Iris pigment epithelial cell (primary cell): ENCODE measurements at places on chromosomes 6 and 20.

DNA sequence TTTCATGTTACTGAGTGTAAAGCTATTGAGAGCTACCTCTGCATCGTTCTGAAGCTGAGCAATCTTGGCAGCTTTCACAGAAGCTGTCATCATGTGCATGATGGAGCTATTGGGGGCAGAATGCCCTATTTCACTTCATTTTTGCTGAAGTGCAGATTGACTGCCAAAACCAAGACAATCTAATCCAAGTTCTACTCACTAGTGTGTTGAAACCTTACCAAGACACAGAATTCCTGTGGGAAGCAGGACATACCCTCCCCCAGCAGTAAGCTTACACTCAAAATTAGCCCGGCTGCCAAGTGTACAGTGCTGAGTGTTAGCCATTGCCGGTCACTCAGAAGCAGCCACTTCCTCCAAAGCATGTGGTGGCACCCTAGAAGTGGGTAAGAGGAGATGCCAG lies 177.3 kb upstream of the TENT5A start:
- peak; percentile 32 for DNase-seq

DNA sequence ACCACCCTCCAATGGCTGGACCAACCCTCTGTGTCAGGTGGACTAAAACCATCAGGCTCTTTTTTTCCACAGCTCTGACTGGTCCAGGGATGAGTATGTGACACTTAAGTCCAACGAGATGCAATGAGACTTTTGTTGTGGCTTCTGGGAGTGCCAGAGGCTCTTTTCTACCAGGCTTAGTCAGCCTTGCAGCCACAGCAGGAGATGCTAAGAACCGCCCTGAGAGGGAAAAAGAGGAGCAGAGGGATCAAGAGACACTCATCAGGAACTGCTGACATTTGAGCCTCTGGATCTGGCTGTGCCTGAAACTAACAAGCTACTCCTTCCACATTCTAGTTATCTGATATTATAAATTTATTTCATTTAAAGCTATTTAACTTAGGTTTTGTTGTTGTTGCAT lies 270.9 kb upstream of the SULF2 start:
- no peak for DNase-seq

GRCh38 chr20:43140726-43141125 lies 49.0 kb downstream of the PTPRT start:
- DNase-seq = no peak

- no peak for DNase-seq
Observed at GRCh38 chr6:163971841-163972838, 557.6 kb downstream of the QKI start.

DNA sequence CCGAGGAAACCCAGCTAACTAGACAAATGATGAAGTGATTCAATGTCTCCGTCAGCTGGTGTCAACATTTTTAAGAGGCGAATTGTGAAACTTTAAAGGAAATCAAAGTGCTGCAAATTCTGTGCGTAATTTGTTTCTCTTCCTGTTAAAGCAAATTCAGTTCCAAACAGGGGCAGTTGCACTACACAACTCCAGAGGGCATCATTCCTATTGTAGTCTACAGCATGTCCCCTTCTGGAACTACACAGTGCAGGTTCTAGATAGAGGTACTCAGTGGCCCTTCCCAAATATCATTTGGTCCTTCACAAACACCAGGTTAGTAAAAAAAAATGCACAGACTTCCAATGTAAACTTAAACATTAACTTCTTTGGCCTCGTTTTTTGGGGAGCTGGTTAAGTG lies 38.3 kb upstream of the SMLR1 start:
- no peak for DNase-seq

- DNase-seq = no peak
Observed at GRCh38 chr6:162251257-162251656, 476.3 kb downstream of the PRKN start.

DNA sequence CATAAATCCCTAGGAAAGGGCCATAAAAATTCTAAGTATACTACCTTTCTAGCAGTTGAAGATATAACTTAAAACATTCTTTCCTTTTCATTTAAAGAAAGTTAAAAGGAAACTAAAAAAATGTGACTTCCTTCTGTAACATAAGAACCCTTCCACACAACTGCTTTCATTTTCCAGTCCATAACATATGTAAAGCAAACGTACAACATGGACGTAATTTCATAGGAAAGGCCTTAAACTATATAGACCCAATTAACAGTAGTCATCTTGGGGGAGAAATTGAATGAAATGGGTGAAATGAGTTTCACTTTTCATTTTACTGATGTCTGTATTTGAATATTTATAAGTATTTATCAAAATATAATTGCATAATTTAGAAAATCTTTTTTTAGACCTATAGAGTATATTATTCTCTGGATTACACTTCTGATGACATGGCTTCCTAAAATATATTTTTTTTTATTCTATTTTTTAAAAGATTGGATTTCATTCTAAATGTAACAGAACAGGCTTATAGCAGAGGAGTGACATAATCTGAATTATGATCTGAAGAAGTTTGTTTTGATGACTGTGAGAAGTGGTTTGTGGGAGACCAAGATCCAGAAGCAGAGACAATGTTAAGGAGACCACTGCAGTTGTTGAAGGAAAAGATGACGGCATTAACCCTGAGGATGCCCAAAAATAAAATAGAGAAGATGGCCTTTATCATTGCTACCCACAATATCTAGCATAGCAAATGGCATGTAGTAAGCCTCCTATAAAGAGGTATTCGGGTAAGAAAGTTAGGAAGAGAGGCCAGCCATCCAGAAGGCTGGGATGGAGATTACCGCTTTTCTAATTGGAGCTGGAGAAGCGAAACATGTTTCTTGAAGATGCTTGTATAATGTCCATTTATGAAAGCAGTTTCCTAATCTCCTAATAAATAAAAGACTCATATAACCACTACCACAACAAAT lies 260.4 kb downstream of the PTPRK start:
- DNase-seq = no peak

DNA sequence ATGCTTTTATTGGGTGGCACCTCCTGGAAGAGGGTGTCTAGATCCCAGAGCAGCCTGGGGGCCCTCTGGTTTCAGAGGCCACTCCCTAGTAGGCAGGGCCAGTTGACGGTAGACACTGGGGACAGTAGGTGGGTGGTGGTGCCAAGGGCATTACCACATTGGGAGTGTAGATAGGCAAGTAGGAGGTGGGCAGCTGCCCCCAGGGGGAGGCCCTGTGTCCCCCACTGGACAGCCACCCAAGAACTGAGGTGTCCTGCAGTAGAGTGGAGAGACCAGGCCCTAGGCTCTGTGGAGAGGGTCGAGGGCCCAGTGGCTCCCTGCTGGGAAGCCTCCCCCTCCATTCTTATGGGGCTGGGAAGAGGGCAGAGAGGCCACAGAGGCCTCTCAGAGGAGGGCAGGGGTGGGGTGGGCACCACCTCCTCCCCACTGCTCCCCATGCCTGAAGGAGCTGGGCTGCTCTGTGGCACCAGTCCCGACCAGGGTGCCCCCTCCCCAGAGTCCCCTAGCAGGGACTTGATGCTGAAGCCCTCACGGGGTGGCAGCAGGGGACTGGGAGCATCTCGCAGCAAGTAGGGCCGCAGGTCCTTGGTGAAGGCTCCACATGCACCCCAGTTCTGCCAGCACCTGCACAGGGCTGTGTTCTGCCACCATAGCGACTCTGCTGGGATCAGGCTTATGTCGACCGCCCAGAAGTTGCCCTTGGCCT lies 305.0 kb upstream of the KCNQ5 start:
- DNase-seq = no peak

DNA sequence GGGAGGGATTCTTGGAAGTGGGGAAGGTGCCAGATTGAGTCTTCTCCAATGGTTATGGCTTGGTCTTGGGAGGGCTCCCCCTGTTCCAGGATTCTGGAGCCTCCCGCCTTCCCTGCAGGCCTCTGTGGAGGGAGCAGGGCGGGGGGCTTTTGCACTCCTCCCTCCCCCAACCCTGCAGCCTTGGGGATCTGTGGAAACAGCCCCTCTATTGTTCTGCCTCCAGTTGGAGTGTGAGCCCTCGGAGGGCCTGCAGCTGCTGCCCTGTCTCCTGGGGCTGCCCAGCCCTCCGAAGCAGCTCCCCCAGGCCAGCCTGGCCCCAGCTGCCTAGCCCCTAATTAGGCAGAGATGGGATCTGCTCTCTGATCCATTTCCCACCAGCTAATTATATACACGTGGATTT lies 14.7 kb downstream of the FAM110A start:
- DNase-seq = no peak

GRCh38 chr20:36861875-36862801 lies 13.8 kb upstream of the TLDC2 start:
- DNase-seq = peak; percentile 71

GRCh38 chr6:37774028-37774680 lies 45.4 kb upstream of the ZFAND3 start:
- DNase-seq = no peak

GRCh38 chr6:54719633-54720032 lies 126.9 kb upstream of the FAM83B start:
- no peak for DNase-seq

- DNase-seq = no peak
Observed at GRCh38 chr6:9978480-9978879, 436.4 kb downstream of the TFAP2A start.

DNA sequence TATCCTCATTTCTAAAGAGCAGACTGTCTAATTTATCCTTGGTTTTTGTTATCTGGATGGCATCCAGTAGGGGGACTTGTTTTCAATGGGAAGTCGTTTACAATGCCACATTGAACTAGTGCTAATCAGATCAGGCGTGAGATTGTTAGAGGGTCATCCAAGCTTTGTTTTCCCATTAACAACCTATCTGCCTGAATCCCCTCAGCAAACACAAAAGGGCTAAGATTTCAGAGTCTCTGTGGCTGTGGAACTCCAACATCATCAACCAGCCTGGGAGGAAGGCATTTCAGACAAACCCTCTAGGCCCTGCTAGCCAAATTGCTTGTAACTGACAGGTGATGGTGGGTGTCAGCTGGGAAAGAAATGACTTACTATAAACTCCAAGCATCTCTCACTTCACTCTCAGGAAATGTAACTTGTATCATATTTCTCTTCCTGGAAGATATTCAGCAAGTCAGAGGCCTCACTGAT lies 47.7 kb downstream of the COL19A1 start:
- peak; percentile 22 for DNase-seq

DNA sequence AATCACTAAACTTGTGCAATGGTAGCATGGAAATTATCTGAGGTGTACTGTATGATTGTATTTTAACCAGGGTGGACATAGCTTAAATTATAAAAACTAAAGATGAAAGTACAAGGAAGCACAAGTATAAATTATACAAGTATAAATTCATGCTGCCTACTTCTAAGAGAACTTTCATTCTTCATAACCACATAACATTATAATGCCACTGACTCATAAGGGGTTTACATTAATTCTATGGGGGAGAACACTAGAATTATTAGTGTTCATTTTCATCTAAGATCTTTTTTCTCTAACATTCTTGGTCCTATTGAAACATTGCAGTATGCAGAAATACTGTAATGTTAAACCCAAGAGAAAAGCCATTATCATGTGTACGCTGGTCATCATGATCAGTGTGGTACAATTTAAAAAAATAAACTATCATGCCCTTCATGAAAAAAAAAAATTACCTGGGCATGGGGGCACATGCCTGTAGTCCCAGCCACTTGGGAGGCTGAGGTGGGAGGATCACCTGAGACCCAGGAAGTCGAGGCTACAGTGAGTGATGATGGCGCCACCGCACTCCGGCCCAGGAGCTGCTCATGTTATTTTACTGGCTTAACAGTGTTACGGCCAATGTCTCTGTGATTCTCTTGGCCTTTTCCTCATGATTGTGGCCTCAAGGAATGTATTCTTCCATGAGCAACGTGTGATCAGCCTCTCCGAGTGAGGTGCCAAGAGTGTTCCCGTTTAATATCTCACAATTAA lies 25.9 kb upstream of the AHCY start:
- DNase-seq = peak; percentile 47

DNA sequence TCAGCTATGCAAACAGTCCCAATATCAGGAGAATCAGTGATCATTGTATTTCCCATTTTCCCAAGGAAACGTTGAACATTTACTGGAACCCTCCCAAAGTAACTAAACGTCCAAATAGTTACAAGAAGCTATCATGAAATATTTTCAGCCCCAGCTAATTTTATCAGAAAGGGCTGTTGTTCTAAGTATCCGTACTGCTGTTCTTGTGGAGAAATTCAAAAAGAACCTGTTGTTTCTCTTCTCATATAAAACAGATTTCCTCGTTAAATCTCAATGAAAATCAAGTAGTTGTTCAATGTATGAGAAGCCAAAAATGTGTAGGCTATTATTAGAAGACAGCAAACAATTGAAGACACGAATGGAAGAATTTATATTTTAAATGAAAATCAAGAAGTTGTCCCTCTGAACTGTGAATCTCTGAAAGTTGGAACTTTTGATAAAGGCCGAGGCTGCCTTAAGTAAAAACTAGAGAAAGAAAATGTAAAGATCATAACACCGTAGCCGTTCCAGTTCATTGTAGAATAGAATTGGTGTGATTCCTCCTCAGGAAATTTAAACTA lies 107.7 kb downstream of the HFE start:
- DNase-seq = no peak

GRCh38 chr20:37348792-37349516 lies 3.0 kb downstream of the SRC start:
- no peak for DNase-seq

GRCh38 chr6:89797317-89797716 lies 22.3 kb downstream of the MDN1 start:
- peak; percentile 96 for DNase-seq

DNA sequence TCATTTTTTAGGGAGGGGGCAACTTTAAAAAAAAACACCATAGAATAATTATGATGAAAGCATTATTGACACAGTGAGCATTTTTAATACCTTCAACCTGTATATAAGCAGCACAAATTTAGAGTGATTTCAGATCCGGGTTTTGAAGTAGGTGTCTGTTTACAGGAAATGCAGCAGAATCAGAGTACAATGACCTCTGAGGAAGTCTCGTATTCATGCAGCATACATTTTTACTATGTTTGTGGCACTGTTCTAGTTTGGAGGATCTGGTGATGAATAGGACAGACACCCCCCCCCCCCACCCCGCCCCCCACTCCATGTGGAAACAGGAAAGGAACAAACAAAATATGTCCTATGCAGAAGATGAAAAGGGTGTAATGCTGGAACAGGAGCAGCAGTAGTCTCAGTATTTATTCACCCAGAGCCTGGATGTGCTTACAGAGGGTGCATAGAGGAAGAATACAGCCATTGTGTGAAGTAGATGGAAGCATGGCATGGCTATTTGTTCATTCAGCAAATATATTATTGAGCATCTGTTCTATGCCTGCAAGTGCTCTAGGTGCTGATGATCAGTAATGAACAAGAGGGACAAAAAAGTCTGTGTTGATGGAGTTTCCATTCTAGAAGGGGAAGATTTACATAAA lies 19.7 kb downstream of the VAPB start:
- peak; percentile 48 for DNase-seq

GRCh38 chr6:20266851-20267608 lies 54.8 kb upstream of the MBOAT1 start:
- no peak for DNase-seq

- DNase-seq = no peak
Observed at GRCh38 chr6:19603721-19604120, 233.4 kb upstream of the ID4 start.

DNA sequence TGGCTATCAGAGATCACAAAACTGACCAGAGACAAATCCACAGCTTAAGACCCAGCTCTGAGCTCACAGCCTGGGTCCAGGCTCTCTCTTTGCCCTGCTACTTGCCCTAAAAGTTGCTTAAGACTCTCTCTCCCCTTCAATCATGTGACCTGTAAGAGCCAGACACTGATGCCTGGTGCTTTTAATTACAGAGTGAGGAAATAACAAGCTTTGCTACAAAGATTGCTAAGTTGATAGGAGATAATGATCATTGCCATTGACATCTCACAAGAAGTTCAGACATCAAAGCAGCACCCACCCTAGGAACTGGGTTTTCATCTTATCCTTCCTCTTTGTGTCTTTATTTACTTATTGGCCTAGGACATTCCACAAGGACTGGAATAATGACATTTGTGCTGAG lies 125.9 kb upstream of the CD93 start:
- DNase-seq = no peak
